ENCODE measurements at places on chromosomes 3 and 15.

- no peak for DNase-seq
These were observed 35.7 kb downstream of the NBEAL2 start for GRCh38 chr3:47015151-47015550.

DNA sequence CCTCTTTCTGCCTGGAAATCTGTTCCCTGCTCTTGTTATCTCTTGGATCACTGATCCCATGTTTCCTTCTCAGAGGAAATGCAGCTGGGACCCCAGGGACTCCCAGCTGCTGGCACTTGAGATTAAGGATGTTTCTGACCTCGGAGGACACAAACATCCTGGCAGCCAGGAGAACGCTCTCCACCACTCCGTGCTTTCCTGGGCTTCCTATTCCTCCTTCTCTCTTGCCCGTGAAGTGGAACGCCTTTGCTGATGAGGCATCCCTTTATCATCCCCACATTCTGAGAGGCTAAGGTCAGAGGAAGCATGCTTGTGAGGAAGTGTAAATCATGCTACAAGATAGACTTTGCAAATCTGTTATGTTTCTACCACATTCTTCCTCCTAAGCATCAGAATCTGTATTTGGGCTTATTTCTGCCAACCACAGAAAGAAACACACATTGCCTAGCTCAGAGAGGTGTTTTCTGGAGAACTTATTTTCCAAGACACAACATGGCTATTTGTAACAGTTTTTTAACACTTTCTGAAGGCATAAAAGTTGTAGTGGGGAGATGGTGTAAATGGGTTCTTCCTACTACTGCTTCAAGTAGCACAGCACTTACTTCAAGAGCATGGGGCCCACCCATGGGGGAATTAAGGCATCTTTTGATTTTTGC is 25.6 kb upstream of the LDHAL6B start:
- DNase-seq = no peak

DNA sequence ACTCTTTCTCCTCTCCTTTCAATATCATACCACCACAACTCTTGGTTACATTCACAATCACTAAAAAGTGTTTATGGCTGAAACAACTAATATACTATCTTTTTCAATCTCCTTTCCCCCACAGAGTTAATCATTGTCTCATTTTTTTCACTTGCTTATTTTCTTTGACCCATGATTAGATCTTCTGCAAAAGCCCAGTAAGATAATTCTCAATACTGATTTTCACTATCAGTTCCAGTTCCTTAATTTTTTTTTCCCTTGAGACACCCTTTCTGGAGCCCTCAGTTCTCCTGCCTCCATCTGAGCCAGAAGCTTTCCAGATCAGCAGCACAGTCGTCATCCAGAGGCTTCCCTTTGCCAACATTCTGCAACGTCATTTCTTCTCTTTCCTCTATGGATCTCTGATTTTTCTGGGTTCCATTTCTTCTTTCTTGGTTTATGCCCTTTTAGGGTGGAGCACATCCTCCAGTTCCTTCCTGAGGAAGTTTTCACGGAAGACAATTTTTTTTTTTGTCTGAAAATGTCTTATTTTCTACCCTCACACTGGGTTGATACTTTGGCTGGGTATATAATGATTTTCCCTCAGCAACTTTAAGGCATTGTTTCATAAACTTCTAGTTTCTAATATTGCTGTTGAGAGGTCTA is 88.7 kb upstream of the C15orf39 start:
- no peak for DNase-seq

DNA sequence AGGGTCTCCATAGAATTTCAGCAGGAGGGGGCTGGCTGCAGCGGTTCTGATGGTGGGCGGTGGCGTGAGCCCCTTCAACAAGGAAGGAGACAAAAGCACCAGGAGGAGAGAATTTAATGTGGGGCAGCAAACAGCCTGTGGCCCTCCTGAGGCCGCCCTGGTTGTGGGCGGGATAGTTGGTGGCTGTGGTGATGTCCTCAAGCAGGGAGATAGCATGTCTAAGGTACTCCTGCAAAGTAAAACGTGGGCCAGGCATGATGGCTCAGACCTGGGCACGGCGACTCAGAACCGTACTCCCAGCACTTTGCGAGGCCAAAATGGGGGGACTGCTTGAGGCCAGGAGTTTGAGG is 94.0 kb downstream of the LRRK1 start:
- no peak for DNase-seq

DNA sequence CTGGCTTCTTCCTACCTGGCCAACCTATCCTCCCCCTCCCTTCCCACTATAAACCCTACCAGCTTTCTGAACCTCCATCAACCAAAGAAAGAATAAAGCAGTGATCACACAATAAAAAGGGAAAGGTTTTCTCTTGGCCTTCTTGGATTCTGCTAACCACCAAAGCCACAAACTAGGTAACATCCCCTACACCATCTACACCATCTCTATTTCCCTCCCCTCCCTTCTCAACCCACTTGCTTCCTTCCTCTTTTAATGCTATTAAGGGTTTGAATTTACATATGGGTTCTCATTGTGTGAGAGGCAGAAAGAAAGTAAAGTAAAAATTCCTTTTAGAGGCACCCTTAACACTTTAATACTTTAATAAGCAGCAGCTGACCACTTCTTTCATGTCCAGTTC is 25.8 kb upstream of the RSL24D1 start:
- DNase-seq = no peak

DNA sequence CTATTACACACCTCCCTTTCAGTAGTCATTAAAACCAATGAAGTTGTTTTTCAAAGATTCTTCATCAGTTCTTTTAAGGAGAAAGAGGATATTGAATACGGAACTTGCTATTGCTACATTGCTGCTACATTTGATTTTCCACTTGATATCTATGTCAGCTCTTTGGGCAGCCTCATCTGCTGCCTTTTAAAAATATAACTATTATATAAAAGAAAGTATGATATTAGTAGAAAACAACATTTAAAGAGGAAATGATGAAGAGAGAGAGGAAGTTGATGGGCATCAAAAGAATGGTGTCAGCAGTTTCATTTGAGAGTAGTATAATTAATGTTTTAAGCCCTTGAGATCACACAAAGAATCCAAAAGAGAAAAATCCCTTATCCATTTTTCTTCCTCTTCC is 171.4 kb downstream of the NFKBIZ start:
- no peak for DNase-seq

DNA sequence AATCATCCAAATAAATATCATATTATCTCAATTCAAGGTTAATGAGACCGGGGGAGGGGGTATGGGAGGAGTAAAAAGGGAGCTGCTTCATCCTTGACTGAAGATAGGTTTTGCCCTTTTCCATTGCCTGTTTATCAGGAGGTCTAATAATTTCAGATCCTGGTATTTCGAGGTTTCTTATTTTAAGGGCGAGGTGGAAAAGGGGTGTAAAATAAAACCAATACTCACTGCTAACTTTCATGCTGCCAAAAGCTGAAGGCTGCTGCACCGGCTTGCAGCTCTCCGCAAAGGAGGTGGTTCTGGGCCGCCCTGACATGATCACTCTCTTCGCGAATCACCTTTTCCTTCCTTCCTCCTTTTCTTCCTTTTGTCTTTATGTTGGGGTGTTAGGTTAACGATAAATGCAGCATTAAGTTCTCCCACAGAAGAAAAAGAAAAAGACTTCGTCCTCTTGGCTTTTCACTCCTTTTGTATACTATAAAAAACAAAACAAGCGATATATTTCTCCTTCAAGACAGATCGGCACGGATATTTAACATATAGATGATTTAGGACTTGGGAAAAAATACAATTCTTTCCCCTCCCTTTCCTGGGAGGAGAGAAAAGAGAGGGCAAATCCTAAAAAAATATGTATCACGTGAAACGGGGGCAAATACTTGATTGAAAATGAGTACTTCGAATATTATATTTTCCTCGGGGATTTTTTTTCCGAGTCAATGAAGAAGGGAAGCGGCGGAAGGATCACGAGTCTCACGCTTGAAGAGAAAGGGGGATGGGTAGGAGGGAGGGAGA is 932 bp downstream of the GSK3B start:
- no peak for DNase-seq
